HFFc6 (cell line): ENCODE measurements at places on chromosomes 3 and 15. TPM values are rescaled to one million over a fixed set of nuclear protein-coding genes. Genes with fewer than 3 reads are reported as not detected.

AGBL1 gene
- total RNA-seq: not detected in 3 replicates

TRIM59 gene
- total RNA-seq: 27.2 to 42.4 TPM (median 32.1 TPM) in 3 replicates

CCR3 gene
- total RNA-seq: not detected in 3 replicates

IQCH gene
- 1.3 and 2.2 TPM in 2 replicates for total RNA-seq

HDGFL3 gene
- total RNA-seq: 36.3 to 56.8 TPM (median 54.6 TPM) in 3 replicates

TMC3 gene
- not detected in 2 replicates for total RNA-seq

ANKRD63 gene
- not detected in 3 replicates for total RNA-seq

GJD2 gene
- not detected in 3 replicates for total RNA-seq

GRCh38 chr3:8579096-8579495, 65.5 kb downstream of the SSUH2 start:
- no peak for DNase-seq

- no peak for DNase-seq
These were observed 37.8 kb upstream of the CTXND1 start for GRCh38 chr15:80289528-80290495.

DNA sequence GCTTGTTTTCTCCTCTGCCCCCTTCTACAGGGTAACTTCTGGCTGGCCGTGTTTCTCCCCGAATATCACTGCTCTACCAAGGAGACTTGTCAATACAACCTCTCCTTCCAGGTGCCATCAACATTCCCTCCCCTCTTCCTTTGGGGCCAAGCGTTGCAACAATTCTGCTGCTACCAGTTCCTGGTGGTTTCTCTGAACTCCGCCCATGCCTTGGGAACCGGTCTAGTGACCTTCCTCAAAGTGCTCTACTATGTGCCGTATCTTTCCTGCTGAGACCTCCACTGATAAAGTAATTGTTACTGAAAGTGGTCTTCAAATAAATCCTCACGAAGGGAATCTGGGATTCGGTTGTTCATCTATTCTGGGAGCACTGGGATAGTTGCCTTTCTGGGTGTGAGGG, 26.2 kb downstream of the PCSK6 start:
- DNase-seq: no peak

DNA sequence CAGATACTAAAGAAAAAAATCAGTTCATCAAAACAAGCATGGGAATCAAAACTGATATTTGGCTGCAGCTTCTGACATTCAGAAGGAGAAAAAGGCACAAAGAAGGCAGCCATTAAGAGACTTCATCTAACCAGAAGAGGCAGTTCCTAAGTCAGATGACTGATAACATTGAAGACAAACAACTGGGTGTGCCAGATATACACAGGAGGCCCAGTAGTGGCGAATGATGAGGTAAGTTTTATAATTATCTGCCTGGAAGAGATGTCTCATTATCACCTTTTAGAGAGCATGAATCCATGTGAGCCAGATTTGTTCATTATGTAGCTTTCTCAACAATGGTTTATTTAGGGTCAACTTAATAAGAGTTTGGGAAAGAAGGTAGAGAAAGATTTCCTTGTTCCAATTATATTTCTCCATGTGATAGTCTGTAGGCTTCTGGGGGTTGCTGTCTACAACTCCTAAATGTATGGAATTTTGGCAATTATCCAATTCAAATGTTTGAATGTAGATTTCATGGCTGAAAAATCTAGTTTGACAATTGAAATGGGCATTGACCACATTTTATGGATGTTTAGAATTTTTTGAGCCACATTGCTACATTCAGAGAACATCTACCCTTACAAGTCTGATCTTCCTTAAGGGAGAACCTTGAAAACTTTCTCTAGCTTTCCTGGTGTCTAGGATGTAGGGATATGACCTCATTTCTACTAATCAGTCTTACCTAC, 50.4 kb upstream of the RASGRF1 start:
- no peak for DNase-seq

GRCh38 chr15:101491734-101492640, 2.5 kb upstream of the PCSK6 start:
- no peak for DNase-seq

DNA sequence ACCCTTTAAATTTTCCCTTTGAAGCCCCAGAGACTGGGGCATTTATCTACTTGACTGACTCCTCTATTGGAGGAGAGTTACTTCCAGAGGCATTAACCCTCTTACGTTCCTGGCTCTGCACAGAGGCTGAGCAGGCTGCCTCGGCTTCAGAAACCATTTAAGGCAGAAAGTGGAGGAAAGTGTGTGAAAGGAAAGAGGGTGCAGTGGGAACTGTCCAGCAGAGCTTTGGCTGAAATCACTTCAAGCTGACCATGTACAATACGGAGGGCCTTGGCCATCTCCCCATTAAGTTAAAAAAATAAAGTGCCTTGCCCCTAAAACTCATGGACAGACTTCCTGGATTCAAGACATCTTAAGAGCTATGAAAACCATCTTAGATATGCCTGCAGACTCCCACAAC, 238.7 kb downstream of the SV2B start:
- no peak for DNase-seq

DNA sequence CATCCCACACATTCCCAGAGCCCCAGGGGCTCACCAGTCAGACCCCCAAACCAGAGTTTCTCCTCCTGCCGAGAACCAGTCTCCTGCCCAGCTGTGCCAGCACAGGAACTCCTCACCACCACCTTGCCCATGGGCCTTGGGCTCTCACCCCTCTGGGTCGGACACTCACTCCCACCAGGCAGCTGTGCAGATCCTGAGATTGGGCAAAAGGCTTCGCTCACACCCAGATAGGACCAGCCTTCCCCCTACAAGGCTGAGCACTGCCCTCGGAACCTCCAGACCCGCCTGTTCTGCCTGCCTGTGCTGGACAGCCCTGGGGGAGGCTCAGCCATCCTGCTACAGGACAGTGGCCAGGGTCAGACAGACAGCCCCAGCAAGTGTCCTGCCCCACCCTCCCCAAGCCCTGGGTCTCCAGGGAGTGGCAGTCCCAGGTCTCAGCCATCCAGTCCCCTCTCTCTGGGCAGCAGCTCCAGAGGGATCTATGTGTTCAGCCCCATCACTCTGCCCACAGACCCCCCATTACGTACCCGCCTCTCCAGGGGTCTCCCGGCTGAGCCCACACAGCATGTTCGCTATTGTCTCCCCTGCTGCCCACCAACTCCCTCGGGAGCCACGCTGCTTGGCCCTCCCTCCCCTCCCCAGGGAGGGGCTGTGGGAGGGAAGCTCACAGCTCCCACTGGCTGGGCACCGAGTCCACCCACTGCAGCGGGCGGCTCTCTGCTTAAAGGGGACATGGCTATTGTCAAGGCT, at the start of gene GRIP2:
Gene GRIP2, minus strand, starts transcription at position 601 of the 750 bp plus-strand sequence. Its CDS starts 34 bp downstream, at position 567.
- DNase-seq: no peak

DNA sequence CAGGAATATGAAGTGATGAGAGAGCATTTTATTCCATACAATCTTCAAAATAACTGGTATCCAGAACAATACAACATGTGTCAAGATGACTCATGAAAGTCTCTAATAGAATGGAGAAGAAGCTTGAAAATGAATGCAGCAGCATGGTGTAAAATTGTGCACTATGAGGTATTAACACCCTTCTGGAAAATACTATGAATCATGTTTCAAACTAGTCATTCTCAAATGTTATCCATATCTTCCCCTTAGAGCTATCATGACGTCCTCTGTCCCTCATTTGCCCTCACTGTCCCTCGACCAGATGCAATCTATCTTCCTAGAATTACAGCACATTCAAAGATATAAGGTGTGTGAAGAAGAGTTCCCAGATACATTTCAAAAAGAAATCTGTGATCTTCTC, 198.2 kb downstream of the NECTIN3 start:
- no peak for DNase-seq

GRCh38 chr15:75830910-75831805, 12.1 kb upstream of the UBE2Q2 start:
- DNase-seq: no peak

- DNase-seq: no peak
These were observed 19.5 kb downstream of the TMOD2 start for GRCh38 chr15:51770902-51771301.

DNA sequence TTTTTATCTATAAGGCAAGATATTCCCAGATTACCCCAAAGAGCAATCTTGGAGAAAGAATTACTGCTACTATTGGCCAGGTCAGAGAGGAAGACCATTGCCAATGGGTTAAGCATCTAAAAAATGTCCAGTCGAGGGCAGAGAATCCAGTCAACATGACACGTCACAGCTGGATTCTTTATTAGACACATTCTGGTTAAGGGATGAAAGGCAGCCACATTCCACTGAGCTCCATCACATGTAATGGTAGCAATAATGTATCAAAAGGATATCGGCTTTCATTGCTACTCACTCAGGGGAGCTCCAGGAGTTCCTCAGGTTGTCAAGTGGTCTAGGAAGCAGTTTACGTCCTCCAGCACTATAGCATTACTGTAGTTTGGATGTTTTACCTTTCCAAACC, 421.1 kb downstream of the PLOD2 start:
- DNase-seq: no peak

DNA sequence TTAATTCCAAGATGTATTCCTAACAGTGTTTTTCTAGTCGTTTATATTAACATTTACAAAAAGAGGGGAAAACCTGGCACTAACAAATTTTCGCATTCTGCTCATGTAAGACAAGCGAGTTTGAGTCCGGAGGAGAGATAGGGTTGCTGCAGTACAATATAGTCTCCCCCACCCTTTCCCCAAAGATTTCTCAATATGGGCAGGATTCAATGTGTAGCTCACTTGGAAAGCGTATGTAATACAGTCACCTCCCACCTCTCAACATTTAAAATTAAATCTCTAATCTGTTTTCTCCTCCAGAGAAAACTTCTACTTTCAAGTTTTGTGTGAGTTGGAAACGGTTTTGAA, 57.9 kb downstream of the CMSS1 start:
- DNase-seq: no peak
